ENCODE measurements at places on chromosomes 1 and 21.

GRCh38 chr1:1434131-1434823, 1.2 kb upstream of the VWA1 start:
- no peak for DNase-seq

- no peak for DNase-seq
These were observed 12.5 kb upstream of the ABCB10 start for GRCh38 chr1:229570891-229571516.

DNA sequence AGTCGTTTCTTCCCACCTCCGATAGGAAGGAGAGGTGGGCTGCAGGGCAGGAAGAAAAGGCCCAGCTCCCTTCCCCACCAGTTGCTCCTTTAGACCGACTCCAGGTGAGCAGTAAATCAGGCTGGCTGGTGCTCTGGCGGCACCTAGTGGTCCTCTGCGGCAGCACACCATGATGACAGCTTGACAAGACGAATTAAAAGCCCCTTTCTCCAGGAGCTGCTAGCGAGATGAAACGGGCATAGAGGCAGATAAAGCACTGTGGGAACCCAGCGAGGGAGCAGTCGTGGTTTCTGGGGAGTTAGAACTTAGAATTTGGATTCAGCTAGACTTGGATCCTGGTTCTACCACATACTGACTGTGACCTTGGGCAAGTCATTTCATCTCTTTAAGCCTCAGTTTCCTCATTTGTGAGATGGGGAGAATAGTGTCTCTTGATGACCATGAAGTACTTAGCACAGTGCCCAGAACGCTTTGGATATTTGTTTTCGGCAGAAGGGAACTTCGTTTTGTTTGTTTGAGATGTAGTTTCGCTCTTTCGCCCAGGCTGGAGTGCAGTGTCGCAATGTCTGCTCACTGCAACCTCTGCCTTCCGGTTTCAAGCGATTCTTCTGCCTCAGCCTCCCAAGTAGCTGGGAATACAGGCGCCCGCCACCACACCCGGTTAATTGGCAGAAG, 21.8 kb upstream of the COL9A2 start:
- DNase-seq = peak; percentile 89

DNA sequence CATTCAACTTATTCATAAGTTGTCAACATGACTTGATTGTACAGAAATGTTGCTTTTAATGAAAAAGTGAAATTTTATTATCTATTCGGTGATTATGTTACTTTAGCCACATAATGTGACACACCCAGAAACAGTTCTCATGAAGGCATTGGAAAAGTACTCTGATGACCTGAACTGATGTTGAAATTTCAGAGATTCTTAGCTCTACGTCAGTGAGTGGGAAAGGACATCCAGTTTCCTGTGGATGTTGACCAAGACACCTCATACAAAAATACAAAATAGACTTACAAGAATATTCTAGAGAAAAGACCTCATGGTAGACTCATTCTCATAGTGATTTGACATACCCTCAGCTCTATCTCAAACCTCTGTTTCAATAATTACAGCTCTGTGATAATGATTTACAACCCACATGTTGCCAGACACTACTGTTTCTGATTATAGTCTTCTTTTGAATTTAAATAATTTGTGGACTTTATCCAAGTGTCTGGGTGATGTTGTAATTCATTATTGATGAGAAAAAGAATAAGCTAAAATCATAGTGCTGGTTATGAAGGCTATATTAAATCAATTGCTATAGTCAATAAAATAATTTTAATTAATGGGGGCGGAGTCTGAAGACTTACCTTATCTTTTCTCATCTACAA, 37.3 kb downstream of the KCNK2 start:
- DNase-seq = no peak

GRCh38 chr1:91730801-91731732, 154.9 kb downstream of the TGFBR3 start:
- no peak for DNase-seq

DNA sequence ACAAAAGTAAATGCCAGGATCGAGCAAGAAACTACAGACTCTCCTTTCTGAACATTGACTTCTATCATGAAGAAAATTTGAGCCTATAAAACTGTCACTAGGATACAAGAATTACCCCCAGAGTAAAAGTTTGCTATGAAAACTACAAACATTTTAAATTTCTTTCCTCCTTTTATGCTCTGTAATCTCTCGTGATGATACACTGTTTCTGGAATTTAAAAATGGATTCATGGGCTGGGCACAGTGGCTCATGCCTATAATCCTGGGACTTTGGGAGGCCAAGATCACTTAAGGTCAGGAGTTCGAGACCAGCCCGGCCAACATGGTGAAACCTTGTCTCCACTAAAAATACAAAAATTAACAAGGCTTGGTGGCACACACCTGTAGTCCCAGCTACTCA, 181.3 kb downstream of the ZNF281 start:
- DNase-seq = no peak

- no peak for DNase-seq
These were observed 425.9 kb upstream of the RUNX1 start for GRCh38 chr21:35475009-35475408.

GRCh38 chr1:230819976-230820375, 48.3 kb downstream of the C1orf198 start:
- DNase-seq = no peak

GRCh38 chr1:162736184-162736583, 54.3 kb upstream of the HSD17B7 start:
- no peak for DNase-seq

GRCh38 chr1:54407404-54408146, 1.4 kb upstream of the SSBP3 start:
- DNase-seq = peak; percentile 91

DNA sequence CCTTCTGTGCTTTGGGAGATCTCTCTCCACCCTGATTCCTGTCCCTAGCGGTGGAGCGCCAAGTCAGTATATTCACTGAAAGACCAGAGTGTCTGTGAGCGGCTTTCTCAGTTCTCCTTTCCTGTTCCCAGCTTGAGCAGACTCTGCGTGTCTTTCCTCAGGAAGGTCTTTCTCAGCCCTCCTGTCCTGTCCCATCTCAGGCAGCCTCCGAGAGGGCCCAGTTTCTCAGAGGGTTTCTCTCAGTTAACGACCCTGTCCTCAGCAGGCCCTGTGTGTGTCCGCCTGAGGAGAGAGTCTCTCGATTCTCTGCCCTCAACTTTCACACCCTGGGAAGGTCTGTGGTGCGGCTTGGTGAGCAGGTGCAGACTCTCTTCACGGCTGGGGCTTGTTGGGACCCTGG, 34.0 kb upstream of the CHIT1 start:
- no peak for DNase-seq

DNA sequence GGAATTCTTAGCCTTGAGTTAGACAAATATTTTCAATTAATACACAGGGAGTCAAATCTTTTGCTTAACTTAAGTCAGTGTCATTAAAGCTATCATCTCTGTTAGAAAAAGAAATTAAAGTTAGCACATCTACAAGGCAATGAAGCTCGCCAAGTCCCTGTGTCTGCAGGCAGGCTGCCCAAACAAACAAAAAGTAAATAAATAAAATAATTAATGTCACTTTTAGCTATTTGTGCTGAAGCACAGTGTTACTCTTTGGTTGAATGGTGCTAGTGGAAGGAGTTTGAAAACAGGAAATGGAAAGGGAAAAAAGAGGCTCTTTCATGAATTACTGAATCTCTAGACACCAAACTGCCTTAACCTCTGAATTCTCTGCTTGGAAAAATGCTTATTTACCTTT, 37.1 kb upstream of the COL11A1 start:
- no peak for DNase-seq

- DNase-seq = no peak
These were observed 82.4 kb upstream of the PROX1 start for GRCh38 chr1:213905344-213905743.

GRCh38 chr1:54480525-54480848, 67.5 kb upstream of the ACOT11 start:
- no peak for DNase-seq

- DNase-seq = peak; percentile 81
These were observed 36.2 kb upstream of the IPO9 start for GRCh38 chr1:201792534-201793305.

- DNase-seq = no peak
These were observed 126.9 kb downstream of the CLIC6 start for GRCh38 chr21:34795548-34796180.

DNA sequence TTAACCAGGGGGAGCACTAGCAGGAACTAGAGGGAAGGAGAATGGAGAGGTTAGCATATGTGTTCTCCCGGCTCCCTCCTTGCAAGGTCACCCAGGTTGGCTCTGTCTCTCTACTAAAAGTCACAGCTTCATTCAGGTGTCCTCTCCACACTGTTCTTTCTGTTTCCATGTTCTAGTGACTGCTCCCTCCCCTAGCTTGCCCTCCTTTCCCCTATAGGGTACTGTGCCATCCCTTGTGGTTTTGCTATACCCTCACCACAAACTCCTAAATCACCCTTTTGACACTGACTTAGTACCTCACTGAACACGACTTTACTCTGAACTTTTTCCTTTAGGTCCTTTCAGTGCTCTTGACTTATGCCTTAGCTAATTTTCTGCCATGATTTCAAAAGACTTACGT, 389.3 kb downstream of the ST6GALNAC3 start:
- no peak for DNase-seq

GRCh38 chr21:34869545-34869944, 179.6 kb downstream of the RUNX1 start:
- no peak for DNase-seq

GRCh38 chr21:34946385-34946840, 102.7 kb downstream of the RUNX1 start:
- DNase-seq = no peak

DNA sequence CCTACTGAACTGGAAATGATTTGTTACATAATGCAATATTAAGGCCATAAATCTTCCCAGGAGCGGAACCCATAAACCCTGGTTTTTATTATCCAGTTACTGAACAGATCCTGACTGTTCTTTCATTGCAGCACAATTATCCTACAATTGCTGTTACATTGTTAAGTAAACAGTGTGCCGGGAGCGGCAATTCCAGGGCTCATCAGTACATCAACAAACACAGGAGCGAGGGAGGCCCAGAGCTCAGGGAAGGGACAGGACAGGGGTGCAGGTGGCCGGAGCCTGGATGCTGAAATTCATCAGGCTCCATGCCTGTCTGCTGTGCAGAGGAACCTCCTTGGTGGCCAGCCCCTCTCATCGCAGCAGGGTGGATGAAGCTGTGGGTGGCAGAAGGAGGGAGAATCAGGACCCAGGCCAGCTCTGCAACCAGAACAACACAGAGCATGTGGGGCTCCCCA, 544.7 kb downstream of the NPHP4 start:
- DNase-seq = no peak

- peak; percentile 25 for DNase-seq
These were observed 23.2 kb downstream of the ARID4B start for GRCh38 chr1:235304549-235305451.

- no peak for DNase-seq
These were observed 3.1 kb upstream of the SIM2 start for GRCh38 chr21:36695671-36696389.

DNA sequence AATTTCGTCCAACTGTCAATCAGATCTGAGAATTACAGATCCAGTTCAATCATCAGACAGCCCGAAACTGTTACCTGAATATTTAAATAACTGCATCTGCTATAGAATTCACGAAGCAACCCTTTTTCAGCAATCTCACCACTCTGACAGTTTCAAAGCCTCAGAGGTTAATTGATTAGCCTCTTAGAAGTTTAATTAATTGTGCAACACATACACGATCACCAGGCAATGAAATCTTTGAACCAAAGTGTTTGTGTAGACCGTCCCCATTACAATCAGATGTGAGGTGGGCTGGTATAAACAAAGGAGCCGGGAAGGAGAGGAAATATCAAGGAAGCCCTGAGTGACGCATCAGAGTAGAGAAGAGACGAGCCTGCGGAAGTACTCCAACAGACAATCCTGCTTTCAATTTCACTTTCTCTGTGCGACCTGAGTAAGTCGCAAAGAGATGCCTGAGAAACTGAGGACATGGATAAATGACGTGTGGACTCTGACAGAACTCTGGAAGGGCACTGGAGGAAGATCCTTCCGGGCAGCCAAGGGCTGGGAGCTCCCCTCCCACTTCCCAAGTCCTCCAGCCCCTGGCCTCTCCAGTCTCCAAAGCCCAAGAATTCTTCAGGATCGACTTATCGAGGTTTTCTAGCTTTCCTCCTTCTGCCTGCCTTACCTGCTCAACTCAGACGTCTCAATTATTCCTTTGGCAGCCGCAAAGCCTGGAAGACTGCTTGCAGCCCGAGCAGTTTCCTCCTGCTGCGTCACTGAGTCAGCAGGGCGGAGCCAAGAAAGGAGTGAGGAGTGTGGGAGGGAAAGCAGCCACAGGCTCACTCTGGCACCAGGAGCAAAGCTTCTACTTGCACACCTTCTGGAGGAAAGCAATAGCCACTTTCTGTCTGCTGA, at the start of gene RNASEL:
Gene RNASEL, minus strand, starts transcription at position 757 of the 897 bp plus-strand sequence. CDS start 2,450 bp downstream, outside the sequence.
- peak; percentile 36 for DNase-seq

DNA sequence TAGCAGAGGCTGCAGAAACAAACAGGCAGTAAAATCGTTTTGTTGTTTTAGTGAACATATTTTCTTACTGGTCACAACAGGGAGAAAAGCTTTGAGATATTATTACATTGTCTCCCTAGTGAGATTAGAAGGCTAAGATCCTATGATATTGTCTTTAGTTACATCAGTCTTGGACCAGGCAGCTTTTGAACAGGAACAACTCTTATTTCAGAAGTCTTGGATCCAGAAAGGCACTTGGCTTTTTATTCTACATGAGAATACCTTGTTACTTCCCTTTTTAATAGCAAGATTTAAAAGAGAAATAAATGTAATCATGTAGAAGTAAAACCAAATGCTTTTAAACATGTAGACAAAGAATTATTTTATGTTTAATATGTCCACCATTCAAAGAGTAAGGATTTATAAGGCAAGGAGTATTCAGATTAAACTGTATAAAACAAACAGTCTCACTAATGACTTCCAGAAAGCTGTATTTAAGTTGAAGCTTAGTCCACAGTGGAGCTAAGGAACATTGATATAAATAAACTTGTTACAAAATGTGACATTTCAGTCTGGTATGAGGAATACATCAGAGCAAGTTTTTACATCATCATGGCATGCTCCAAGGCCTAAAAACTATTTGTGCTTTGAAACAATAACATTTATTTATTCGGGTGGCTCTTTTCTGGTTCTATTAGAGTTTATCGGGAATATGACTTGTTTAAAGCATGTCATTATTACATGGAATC, 72.2 kb downstream of the PHTF1 start:
- no peak for DNase-seq

DNA sequence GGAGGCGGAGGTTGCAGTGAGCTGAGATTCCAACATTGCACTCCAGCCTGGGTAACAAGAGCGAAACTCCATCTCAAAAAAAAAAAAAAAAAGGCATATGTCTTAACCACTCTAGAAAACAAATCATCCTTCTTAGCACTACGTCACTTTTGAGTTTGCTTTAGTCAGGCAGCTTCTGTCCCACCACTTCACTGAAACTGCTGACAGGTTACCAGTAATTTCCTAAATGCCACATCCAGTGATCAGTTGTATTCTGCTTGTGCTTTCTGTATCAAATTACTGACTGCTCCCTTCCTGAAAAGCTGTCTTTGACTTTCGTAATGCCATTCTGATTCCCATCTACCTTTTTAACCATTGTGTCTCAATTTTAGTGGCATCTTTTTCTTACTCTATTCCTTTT, 21.7 kb downstream of the RCOR3 start:
- no peak for DNase-seq
